ENCODE measurements at places on chromosomes 1 and 21.

- no peak for DNase-seq
Measured at GRCh38 chr1:222369148-222369547, 178.8 kb downstream of the HHIPL2 start.

- DNase-seq: no peak
Measured at GRCh38 chr21:40783404-40783803, 63.6 kb downstream of the DSCAM start.

DNA sequence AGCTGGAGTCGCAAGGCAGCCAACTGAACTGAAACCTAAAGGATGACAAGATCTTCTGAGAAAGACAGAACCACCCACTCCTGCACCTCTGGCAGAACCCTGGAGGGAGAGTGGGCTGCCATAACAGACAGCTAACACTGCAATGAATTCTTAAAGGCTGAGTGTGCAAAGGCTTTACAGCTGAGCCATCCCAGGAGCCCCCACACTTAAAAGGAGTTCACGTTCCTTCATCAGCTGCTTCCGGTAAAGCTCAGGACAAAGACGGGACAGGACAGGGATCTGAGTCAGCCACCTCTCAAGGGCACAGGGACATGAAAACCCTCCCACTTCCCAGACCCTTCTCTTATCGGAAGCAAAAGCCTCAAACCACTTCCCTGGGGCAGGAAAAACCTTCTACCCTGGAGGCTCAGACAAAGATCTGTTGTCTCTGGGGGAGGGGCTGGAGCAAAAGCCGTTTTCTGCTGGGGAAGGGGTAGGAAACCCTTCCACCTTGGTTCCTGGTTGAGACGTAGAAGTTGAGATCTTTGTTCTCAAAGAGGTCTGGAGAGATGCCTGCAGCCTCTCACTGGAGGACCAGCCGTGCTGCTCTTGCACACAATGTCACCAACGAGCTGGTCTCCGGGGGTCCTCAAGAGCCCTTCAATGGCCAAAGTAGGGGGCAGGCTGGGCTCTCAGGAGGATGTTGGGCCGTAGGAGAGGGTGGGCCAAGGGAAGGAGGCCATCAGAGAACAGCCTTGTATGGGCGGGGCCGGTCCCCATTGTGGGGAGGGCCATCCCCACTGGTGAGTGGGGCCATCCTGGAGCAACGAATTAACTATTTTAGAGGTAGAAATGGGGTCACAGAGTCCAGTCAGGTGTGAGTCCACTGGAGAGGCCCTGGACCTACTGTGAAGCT lies 452.4 kb downstream of the PTPRU start:
- no peak for DNase-seq

DNA sequence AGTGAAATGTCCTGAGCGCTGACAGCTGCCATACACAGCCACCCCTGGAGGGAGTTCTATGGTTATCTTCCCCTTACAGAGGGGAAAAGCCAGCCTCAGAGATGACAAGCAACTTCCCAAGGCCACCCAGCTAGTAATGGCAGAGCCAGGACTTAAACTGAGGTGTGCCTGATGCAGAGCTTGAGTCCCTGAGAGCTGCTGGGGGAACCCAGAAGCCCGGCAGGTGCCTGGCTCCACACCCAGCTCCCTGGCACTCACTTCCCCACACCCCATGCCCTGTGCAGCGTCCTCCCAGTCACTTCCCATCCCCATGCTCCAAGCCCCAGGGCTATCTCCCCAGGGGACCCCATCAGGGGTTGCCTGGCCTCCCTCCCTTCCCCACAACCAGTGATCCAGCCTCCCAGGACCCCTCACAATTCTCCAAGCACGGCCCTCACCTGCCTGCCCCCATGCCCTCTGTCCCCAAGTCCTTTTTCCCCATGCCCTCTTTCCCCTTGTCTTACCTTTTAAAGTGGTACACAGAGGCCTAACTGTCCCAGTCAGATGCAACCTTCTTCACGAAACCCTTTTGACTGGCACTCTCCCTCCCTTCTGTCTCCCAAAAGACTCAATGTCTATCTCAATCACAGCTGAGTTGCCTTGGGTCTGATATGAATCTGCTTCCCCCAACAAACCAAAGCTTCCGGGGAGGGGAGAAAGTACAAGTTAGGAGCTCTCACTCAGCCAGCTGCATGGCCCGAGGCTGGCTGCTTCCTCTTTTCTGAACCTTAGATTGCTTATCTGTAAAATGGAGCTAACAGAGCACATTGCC lies 39.8 kb upstream of the LRP8 start:
- DNase-seq: no peak

DNA sequence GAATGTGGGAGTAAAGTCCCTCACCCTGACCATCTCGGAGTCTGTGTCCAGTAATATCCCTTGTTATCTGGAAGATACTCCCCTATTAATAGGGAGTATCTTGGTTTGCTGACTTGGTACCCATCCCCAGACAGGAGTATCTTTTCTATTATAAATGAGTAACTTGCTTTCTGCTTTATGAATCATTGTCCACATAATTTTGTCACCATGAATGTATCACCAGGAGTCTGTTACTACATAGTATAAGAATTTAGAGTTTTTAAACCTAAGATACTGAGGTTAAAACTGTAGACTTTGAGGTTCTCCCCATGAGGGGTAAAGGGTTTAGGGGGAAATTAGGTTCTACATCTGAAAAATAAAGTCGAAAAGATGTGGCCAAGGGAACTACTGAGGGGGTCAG lies 175.6 kb downstream of the FCRL5 start:
- no peak for DNase-seq

DNA sequence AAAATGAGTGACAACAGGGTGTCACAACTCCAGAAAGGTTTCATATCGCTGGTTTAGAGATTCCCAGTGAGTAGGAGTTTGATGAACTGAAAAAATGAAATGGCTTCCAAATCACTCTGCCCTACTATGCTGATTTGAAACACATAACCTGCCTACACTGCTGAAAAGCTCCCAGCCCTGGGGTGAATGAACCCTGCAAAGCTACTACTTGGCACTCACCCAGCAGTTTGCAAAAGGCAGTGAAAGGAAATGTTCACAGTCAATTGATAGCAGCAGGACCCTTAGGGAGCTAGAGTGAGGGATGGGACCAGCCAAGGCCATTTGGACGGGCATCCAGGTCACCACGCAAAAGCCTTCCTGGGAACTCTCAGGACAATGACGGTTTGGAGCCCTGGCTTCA lies 44.4 kb upstream of the SRP9 start:
- no peak for DNase-seq

GRCh38 chr1:87678266-87678665 lies 349.6 kb downstream of the LMO4 start:
- no peak for DNase-seq

- no peak for DNase-seq
Measured at GRCh38 chr1:93815366-93816110, 63.5 kb downstream of the DNTTIP2 start.

DNA sequence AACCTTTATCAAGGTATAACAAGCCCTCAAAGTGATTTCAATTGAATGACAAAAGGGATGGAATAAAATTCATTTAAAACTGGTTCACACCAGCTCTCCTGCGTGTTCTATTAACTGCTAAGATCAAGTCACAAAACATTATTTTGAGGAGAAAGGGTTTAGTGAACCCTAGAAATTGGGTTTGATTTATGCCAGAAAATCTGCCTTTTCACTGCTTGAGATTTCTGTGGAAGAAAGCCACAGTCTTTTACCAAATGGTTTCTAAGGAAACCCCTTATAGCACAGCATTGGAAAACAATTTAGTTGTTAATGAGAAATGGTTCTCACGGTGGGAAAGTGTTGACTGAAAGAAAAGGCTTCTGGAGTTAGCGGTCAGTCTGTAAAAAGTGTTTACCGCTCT lies 43.6 kb upstream of the DPH5 start:
- DNase-seq: no peak

- DNase-seq: no peak
Measured at GRCh38 chr1:240589585-240590110, 22.3 kb downstream of the GREM2 start.

- DNase-seq: no peak
Measured at GRCh38 chr1:110094931-110095654, 17.1 kb upstream of the UBL4B start.

DNA sequence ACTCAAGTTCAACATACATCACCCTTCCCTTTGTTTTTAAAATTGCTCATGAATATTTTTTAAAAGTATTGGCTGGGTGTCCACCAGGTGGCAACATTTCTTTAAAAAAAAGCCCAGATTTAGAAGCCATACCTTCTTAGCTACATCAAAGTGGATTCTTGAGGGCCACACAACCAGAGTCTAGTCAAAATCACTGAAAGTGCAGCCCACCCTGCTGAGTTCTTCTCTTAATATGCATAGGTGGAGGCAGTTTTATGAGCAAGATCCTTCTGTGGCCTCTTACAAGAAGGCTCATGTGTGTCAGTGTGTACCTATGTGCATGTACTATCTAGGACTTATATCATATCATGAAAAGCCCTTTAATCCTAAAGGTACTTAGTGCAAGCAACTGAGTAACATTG lies 16.9 kb upstream of the GNG12 start:
- DNase-seq: no peak

DNA sequence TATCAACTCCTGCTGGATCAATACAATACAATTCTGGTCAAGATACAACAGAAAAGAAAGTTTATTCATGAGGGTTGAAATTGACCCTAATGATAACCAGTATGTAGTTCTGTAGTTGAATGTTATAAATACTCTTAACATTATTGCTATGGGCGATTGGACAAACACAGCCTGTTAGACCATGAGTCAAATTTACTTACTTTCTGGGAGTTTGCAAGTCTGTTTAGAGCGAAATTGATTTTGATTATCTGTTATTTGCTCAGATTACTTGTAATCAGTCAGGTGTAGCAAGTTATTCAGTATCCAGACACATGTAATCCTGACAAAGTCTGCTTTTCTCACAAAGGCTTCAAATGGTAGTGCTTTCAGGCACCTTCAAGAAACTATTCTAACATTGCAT lies 216.6 kb upstream of the B3GALT2 start:
- DNase-seq: no peak

DNA sequence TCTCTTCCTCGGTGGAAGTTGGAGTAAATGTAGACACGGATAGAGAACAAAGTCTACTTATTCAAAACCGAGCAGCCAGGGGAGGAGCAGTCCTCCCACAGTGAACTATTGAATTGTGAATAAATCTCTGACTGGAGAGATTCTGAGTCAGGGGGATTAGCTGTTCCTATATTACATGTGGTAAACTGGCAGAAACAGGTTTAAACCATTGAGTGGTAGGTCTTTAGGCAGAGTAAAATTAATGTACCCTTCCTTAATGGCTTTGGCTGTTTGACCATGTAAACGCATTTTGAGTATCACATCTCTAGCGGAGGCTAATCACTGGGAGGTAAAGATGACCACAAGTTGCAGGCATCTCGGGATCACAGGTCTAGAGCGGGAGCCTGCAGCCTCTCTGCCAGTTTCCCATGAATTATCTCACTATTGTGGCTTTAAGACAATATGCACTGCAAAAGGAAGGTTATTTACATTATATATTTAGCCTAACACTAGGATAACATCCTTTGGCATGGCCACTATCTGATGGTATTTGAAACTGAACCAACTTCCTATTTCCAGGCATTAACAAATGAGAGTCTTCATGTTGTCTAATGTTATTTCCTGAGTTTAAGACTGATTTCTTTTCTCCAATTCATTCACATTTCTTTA lies 7.9 kb upstream of the DISC1 start:
- DNase-seq: no peak

- DNase-seq: no peak
Measured at GRCh38 chr21:42592156-42592820, 61.1 kb upstream of the PDE9A start.

DNA sequence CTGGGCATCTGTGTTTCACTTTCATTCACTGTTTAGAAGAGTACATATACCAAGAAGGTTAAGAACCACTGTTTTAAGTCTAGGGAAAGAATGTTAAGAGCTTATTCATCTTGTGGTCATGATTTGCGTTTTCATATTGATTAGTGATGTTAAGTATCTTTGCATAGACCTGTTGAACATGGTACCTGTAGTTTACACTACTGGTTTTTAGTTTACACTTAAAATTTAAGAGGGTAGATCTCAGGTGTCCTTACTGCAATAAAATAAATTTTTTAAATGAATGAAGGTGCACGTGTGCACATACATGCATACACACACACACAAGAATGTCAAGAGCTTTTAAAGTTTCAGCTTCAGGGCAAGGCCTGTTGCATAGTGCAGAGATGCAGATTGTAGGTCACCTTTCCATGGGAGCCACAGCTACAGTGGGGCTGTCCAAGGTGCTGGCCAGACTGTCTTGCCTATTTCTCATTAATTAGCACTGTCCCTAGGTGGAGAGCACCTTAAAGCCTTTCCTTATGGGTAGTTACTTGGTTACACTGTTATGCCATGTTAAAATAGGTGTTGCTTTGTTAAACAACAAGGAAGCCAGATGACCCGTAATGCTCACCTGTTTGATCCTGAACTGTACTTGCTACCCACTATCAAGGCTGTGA lies 543.0 kb upstream of the DAB1 start:
- no peak for DNase-seq

DNA sequence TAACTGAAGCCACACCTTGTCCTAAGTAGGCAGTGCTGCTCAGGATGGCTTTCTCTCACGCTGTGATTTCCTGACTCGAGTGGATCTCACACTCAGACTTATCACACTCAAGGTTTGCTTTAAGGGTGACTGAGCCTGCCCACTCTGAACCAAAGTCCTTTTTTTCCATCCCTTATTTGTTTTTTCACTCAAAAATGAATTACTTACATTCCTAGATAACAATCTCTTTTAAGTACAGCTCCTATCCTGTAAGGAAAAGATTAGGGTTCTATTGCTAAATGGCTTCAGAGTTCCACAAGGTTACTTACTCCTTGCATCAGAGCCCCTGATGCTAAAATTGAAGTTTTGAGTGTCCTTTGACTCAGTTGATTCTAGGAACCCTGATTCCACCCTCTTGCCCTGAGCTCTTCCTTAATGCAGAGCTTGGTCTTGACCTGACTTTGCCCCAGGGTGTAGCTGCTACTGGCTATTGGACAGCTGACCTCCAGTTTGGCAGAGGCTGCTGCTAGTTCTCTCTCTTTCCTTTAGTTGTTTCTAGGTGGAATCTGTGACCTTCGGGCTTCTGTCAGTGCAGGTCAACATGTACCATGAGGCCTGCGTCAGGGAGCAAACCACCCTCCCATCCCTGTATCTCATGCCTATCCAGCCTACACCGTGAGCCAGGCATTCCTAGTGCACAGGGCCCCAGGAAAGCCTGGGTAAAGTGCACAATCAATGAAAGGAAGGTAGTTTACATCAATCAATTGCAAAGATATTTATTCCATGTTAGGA lies 80.1 kb upstream of the CD55 start:
- DNase-seq: no peak

DNA sequence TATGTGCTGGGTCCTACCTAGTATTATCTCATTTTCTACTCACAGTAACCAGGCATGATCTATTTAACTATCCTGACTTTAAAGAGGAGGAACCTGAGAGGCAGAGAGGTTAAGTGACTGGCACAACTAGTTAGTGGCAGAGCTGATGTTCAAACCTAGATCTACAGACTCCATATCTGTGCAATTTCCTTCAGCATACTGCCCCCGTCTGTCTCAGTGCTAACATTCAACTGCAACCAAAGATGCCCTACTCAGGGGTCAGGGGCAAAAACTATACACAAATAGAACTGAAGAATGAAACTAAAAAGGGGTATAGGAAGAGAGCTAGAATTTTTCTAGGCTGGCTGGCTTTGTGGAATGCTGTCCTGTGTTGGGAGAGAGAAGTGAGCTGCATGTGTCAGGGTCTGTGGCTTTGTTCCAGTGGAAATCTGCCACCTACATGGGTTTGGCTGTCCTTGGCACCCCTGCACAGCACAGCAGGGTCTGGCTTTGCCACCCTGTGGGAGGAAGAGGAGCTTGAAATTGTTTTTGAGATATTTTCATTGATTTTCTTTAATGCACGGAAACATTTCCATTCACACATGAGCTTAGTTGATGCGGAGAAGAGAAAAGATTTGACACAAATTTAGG lies 368.5 kb downstream of the RPS6KC1 start:
- no peak for DNase-seq

GRCh38 chr1:172414331-172414730 lies 6.2 kb upstream of the C1orf105 start:
- DNase-seq: no peak

All from immature natural killer cell (primary cell).